ENCODE measurements at places on chromosomes 2 and 18. TPM values are rescaled to one million over a fixed set of nuclear protein-coding genes. Genes with fewer than 3 reads are reported as not detected.

DNA sequence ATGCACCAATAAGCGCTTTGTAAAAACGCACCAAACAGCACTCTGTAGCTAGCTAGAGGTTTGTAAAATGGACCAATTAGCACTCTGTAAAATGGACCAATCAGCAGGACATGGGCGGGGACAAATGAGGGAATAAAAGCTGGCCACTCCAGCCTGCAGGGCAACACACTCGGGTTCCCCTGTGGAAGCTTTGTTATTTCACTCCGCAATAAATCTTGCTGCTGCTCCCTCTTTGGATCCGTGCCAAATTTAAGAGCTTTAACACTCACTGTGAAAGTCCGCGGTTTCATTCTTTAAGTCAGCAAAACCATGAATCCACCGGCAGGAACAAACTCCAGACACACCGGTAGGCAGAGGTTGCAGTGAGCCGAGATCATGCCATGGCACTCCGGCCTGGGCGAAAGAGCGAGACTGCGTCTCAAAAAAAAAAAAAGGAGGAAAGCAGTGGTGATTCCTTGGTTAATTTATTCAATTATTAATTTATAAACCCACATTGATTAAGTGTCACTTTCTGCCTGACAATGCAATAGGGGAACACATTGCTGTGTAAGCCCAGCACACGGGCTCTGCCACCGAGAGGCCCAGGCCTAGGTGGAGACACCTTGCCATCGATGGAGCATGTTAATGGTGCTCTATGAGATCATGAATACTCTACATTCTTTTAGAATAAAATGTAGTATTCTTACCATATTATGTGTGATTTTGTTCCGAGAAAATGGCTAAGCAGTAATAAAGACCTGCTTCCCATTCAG, 687.6 kb upstream of the HS6ST1 start:
- DNase-seq, result no peak

DNA sequence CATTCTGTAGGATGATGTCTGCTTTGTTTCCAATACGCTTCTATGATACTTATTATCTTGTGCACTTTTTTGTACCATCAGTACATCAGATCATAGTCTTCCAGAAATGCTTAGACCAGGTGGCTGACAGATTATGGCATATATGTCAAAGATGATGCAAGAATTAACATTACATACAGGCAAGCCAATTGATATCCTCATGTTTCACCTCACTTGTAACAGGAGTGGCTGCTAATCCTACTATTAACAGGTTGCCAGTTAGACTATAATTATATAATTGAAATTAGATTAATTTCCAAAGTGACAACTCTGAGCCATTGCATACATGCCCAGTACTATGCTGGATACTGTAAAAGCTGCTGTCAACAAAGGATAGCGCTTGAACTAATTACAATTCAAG, 77.2 kb downstream of the TLK1 start:
- DNase-seq, result no peak

GPD2 gene
- 26.8 TPM for total RNA-seq

GRCh38 chr18:48951448-48952286, 902 bp upstream of the SMAD7 start:
- peak; percentile 91 for DNase-seq

OTX1 gene
- total RNA-seq, result not detected

DNA sequence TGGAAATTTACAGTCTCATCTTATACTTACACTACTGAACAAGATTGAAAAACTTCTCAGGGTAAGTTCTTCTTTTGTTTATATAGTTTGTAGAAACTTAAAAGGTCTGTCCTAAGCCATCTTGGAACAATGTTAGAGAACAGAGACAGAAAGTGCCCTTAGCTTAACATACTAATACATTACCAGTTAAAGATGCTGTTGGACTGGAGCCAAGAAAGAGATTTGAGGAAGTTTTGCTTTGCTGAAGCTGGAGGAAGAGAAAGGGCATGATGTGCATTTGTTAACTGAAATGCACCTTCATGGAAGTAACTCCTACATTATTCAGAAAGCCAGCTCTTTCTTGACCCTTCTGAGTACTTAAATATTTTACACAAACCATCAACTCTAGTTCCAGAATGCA, 66.5 kb upstream of the TNFRSF11A start:
- DNase-seq, result peak; percentile 43

DNA sequence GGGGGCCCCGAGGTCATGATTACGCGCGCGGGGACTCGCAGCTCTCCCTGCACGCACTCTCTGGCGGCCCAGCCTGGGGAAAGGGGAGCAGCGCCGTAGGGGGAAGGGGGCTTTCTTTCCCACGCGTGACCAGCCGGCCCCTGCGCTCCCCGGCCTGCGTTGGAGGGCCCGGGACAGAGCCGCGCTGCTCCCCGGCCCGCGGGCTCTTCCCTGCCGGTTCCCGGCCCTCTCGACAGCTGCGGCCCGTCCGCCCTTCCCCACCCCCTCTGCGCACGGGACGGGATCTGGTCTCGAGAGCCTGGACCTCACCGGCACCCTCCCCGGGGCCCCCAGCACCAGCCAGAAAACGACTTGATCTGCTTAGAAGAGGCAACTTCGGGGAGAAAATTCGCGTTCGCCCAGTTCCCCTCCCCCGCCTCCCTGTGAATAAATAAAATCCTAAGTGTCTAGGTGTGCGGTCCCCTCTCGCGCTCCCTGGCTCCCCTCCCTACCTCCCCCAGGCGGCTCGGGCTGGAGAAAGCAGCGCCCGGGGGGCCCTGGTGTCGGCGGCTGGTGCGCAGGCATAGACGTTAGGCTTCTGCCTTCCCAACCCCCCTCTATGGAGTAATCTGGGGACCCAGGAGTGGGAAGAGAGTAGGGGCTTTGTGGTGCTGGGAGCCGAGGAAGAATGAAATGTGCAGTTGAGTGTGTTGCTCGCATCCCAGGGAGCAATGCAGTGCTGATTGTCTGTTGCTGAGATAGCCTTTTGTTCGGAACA, 803 bp upstream of the FIGN start:
- DNase-seq, result no peak

DNA sequence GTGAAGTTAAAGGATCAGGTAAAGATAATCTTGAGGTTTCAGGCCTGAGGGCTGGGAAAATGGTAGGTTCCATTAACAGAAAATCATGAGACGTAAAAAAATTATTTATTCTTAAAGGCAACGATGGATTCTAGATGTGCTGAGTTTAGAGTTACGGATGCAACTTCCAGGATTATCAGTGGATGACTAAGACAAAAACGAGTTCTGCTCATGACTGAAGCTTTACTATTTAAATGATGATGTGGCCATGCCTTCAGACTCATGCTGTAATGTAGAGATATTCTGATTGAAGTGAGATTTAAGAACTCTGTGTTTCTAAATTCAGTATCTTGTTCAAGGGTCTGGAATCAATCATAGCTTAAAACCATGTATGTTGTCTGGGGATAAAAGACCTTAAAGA, 5.0 kb downstream of the TMEM237 start:
- DNase-seq, result no peak

GRCh38 chr18:32717126-32717525, 55.7 kb downstream of the KLHL14 start:
- DNase-seq, result no peak
